Activated T-cell treated with anti-CD3 and anti-CD28 coated beads, Interleukin-2, amount 50 U/mL, for 1 hour (primary cell): ENCODE measurements at places on chromosomes 12 and 14.

GRCh38 chr12:62882140-62882539 lies 52.8 kb downstream of the PPM1H start:
- no peak for DNase-seq

DNA sequence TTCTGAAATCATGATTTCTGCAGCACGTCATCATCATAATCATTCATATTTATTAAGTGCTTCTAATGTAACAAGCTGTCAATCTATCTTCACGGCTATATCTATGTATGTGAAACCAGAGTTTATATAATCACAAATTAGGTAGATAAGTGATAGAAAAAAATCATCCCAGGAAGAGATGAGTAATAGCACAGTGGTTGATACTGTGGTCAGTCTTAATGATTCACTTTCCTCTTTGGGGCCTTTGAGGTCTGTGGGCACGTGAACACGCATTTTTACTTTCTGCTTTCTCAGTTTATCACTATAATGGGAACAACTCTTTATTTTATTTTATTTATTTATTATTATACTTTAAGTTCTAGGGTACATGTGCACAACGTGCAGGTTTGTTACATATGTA lies 265.9 kb upstream of the NOVA1 start:
- DNase-seq = no peak

DNA sequence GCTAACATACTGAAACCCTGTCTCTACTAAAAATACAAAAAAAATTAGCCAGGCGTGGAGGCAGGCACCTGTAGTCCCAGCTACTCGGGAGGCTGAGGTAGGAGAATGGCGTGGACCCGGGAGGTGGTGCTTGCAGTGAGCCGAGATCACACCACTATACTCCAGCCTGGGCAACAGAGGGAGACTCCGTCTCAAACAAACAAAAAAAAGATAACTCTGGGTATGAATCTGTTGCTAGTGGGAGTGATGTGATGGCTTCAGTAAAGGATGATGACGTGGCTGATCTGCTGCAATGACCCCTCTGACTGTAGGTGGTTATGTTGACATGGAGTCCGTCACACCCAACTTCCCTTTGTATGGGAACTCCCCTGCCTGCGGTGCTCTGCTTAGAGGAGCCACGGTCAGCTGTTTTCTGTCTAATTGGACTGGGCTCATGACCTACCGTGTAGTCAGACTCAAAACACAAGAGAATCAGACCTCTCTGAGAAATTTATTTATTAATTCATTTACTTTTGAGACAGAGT lies 59.1 kb upstream of the MED13L start:
- DNase-seq = no peak

DNA sequence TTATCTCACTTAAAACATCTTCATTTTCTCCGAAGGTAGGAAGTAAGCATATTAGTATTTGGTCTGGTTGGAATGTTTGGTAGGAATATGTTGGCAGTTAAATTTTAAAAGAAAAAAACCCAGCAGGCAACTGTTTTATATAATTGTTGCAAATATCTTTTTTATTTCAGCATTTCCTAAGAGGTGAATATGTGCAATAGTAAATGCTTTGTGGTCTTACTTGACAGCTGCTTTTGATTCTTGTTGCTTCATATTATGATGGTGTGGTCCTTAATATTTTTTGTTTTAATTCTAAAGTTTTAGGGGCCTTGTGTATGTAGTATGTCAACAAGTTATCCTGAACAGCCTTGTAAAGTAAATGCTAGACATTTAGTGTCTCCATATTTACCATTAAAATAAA lies 6.3 kb downstream of the TRAFD1 start:
- no peak for DNase-seq

- DNase-seq = peak; percentile 22
Measured at GRCh38 chr12:29103539-29103974, 45.5 kb upstream of the FAR2 start.

DNA sequence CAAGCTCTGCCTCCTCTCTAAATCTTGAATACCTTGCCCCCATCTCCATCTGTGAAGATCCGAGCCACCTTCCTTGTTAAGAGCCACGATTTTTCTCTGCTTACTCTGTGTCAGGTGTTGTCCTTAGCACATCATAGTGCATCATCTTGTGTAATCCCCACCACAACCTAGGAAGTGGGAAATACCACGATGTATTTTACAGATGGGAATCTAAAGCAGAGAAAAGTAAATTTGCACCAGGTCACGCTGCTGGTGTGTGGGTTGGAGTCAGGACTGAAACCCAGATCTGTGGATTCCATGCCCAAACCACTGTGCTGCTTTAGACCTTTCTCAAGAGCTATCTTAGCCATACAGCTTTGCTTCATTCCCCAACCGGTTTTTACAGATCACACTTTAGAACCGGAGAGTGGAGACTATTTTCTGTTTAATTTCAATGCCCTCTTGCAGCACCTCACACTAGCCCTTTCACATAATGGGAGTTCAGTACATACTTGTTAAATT lies 94.6 kb downstream of the PPM1A start:
- no peak for DNase-seq

- no peak for DNase-seq
Measured at GRCh38 chr14:100132903-100133510, 26.4 kb downstream of the DEGS2 start.

- DNase-seq = no peak
Measured at GRCh38 chr12:62625228-62625627, 158.6 kb downstream of the MON2 start.

GRCh38 chr12:52182898-52183543 lies 8.8 kb downstream of the KRT80 start:
- DNase-seq = no peak

GRCh38 chr12:129213551-129213950 lies 360.3 kb downstream of the GLT1D1 start:
- no peak for DNase-seq

DNA sequence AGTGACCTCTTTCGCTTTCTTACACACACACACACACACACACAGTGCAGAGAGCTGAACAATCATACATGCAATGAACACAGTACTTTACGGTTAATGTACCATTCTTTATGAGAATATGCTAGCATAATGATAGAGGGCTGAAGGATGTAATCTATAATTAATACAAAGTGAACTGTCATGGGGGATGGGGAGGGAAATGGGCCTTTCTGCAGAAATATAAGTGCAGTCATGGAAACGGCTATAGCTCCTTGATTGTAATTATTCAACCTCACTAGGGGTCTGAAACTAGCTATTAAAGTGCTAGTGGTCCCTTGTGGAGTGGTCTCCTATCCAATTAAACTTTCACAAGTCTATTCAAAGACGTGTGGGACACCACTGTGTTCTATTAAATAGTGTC lies 443.2 kb upstream of the FOXG1 start:
- DNase-seq = no peak

DNA sequence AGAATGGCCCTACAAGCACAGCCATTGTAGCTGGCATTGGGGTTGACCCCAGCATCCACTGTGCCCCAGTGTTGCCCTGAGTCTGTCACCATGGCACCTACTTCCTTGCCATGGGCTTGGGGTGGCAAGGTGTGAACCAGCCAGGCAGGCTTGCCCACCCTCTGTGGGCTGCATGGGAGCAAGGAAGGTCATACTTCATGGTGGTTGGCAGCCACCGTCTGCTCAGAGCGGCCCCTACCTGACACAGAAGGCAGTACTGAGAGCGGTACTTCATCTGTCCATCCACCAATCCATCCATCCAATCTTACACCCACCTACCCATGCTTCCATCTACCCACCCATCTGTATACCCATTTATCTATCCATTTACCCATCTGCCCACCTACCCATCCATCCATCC lies 160.1 kb downstream of the KIF26A start:
- no peak for DNase-seq

- no peak for DNase-seq
Measured at GRCh38 chr12:6917491-6918231, 3.3 kb downstream of the ENO2 start.
